ENCODE measurements at places on chromosomes 2 and 18. TPM values are rescaled to one million over a fixed set of nuclear protein-coding genes. Genes with fewer than 3 reads are reported as not detected.

GPR55 gene
- not detected for polyA plus RNA-seq

RRM2 gene
- polyA plus RNA-seq, result 23.6 TPM

DNER gene
- 1.4 TPM for polyA plus RNA-seq

YES1 gene
- 7.9 TPM for polyA plus RNA-seq
